Stimulated activated CD4-positive, alpha-beta T cell treated with anti-CD3 and anti-CD28 coated beads, Interleukin-1b, Interleukin-23, amount 100 ng/mL, for 1 hour (primary cell): ENCODE measurements at places on chromosomes 3 and 15.

DNA sequence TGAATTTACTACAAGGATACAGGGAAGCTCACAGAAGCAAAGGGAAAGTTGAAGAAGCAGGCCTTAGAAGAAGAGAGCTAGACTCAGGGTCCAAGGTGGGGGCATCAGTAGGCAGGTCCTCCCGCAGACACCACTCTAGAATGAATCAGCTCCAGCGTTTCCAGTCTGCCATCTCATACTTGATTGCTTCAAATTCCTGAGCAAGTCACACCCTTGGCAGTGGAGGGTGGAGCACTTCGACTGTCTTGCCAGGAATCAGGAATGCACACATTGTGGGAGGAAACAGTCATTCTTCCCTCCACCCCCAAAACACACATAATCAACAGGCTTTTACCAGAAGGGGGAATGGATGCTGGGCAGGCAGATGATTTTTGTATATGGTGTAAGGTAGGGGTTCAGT, 78.5 kb downstream of the CHCHD6 start:
- no peak for DNase-seq

DNA sequence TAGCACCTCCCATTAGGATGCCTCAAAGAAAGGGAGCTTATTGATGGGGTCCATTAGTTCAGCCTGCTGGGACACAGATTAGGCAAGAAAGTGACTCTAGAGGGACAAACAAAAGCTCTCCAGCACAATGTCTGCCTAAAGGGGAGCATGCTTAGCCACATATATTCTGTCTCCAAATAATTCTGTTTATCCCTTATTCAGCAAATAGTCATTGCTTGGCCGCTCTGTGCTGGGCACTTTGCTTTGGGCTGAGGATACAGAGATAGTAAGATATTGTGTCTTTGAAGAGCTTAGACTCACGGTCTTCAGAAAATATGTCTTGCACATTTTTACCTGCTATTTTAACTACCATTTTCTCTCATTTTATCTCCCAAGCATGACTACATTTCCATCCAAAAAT, 159.8 kb downstream of the SYNPR start:
- DNase-seq: no peak

GRCh38 chr3:43015572-43015971, 36.5 kb downstream of the GASK1A start:
- DNase-seq: no peak

DNA sequence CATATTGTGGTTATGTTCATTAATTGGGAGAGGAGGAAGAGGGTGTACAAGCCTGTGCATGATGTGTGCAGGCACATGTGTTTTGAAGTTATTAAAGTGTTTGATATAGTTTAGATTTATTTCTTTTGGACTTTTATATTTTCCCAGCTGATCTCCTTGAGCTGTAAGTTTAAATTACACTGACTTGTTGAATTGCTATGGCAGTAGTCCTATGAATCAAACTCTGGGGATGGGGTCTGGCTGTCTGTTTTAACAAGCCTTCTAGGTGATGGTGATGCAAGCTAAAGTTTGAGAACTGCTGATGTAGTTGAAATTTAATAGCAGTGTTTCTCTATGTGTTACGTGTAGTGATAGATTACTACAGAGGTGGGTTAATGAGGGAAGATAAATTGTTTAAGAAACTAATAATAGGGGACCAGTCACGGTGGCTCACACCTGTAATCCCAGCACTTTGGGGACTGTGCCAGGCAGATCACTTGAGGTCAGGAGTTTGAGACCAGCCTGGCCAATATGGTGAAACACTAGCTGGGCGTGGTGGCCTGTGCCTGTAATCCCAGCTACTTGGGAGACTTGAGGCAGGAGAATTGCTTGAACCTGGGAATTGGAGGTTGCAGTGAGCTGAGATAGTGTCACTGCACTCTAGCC, 7.0 kb downstream of the ARIH1 start:
- no peak for DNase-seq

GRCh38 chr3:157261000-157261399, 101.1 kb upstream of the CCNL1 start:
- DNase-seq: no peak

GRCh38 chr3:70383360-70383831, 71.0 kb upstream of the MDFIC2 start:
- DNase-seq: no peak

GRCh38 chr3:4310971-4311370, 7.8 kb downstream of the SETMAR start:
- DNase-seq: no peak
